ENCODE measurements at places on chromosomes 4 and X.

GRCh38 chrX:56744996-56745395 lies 16.0 kb downstream of the NBDY start:
- ATAC-seq = no peak

- no peak for ATAC-seq
Measured at GRCh38 chrX:6821730-6822129, 286.8 kb upstream of the VCX3A start.

DNA sequence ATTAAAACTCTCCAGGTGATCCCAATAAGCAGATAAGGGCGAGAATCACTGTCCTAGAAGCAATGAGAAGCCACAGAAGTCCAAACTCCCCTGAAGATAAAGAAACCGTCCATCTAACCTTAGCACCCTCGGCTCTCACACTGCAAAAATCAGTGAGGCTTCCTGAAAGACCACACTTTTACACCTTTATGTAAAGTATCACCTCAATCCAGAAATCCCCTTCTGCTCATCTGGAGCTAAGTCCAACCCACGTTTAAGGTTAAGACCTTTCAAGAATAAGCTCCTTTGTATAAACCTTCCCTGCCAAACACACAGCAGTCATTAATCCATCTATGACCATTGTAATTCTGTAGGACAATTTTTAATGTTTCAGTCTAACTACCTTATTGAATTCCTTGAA lies 41.7 kb downstream of the LIN54 start:
- ATAC-seq = no peak

GRCh38 chrX:66988331-66988730 lies 349.5 kb upstream of the EDA2R start:
- ATAC-seq = no peak

GRCh38 chr4:67918428-67918827 lies 34.6 kb upstream of the TMPRSS11D start:
- no peak for ATAC-seq

DNA sequence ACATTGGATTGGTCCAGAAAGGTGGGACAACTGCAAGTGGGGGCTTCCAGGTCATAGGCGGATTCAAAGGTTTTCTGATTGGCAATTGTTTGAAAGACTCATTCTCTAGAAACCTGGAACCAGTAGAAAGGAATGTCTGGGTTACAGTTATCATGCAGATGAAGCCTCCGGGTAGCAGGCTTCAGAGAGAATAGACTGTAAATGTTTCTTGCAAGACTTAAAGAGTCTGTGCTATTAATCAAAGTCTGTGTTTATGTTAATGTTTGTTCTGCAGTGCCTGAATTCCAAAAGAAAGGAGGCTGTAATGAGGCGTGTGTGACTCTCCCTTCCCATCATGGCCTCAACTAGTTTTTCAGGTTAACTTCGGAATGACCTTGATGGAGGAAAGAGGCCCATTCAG lies 43.9 kb upstream of the GC start:
- ATAC-seq = no peak

DNA sequence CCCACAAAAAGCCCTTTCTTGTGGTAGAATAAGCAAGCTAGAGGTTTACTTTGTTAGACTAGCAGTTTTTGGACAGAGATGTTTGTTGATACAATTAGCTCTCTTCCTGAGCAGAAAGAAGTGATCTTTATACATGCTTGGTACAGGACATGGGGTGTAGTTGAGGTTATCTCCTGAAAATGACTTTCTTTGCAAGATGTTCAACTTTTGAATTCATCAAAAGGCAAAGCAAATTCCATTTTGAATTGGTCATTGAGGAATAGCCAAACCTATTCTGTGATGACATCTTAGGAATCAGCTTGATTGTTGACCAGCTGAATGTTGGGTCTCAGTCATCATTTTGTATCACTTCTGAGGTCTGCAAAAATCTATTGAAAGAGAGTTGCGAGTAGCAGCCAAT lies 3.8 kb downstream of the CPE start:
- ATAC-seq = no peak

DNA sequence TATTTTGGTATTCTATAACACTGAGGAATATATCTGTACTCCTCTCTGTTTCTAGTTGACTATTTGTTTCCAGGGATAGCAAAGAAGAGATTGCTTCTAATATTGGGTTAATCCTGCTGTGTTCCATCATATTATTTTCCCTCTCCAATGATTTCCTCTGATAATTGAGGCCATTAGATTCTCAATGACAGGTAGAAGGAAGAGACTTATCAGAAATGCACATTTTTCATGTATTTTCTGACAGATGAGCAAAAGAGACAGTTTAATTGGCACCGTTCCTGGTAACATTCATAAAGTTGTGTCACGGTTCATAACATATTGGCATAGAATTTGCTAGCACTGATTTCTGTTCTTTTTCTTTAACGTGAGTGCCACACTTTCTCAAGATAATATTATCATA lies 58.2 kb downstream of the NRK start:
- ATAC-seq = no peak
